ENCODE measurements at places on chromosomes 6 and 20.

DNA sequence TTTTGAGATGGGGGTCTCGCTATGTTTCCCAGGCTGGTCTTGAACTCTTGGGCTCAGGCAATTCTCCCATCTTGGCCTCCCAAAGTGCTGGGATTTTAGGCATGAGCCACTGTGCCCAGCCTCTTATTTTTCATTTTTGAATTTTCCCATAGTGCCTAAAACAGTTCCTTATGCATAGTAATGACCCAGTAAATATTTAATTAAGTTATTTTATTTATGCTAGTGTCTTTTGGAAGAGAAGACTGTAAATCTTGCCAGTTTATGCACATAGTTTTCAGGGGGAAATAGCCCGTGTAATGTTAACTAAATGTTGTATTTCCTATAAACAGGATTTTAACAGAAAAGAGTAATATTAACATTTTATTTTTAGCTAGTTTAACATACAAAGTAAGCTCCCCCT is 60.3 kb downstream of the AFG1L start:
- no peak for DNase-seq

DNA sequence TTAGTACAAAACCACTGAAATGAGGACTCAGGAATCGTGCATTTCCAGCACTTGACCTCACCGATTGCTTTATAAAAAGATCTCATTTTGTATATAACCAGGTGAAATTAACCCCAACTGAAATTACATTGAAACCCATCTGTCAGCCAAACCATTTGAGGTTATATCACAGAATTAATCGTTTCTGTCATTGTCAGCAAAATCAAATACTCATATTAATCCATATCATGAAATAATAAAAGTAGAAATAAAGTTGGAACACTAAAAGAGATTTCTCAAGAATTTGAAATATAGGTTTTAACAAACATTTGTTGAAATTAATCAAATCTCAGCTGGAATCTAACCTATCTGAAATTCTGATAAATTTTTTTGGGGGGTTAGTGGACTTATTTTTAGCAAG is 23.7 kb downstream of the KHDRBS2 start:
- no peak for DNase-seq

DNA sequence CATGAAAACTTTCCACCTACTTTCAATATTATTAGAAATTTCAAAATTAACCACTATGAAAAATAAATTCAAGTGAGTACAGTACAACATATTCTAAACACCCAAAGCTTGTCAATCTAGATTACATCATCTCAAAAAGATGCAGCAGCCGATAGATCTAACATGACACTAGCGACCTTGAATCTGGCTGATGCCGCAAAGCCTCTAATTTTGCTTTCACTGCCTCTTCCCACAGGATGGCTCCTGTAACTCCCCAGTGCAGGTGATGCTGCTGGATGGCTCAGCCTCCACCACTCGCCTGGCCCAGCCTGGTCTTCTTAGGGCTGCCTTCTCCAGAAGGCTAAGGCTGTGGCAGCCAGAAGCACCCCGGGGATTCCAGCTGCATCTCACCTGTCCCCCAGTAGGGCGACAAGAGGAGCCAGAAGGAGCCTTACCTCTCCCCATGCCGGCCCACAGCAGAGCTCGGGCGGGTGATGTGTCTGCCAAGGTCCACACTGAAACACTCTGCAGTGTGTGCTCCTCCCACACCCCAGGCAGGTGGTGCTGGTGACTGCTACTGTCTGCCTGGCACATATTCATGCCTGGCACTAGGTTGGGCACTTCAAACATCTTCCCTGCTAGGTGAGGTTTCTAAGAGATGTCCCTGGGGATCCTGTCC is 82.1 kb downstream of the SLC23A2 start:
- DNase-seq: no peak

GRCh38 chr6:38501931-38502330 is 137.8 kb downstream of the BTBD9 start:
- DNase-seq: no peak

- DNase-seq: no peak
Measured at GRCh38 chr6:170180671-170181337, 110.1 kb downstream of the DLL1 start.

DNA sequence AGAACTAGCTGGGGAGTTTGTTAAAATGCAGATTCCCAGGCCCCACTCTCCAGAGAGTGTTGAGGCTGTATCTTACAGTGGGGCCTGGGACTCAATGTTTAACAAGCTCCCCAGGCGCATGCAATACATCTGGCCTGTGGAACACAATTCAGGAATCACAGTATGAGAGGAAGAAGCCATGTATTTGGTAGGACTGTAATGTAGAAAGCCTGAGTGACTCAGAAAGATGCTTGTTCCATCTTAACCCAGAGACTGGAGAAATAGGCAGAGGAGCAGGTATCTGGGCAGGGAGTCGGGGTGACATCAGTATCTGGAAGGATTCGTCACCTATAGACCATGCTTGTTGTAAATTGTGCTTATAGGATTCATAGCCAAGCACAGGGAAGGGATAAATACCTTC is 90.5 kb downstream of the UNC5CL start:
- no peak for DNase-seq

- DNase-seq: no peak
Measured at GRCh38 chr6:129252377-129253071, 369.6 kb downstream of the LAMA2 start.

DNA sequence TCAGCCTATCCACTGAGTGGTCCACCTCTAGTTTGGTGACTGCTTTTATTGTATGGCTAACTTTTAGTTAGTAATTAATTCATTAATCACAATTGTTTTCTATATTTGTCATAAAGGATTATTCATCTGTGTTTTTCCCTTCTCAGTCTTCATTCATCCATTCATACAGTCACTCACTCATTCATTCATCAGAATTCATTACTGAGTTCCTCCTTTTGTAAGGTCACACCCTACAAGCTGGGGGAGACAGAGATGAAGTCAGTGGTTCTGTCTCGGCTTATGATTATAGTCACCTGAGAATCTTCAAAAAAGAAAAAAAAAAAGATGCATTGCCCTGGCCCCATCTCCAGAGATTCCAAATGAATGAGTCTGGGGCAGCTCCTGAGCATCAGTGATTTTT is 257.1 kb downstream of the ADGB start:
- no peak for DNase-seq

DNA sequence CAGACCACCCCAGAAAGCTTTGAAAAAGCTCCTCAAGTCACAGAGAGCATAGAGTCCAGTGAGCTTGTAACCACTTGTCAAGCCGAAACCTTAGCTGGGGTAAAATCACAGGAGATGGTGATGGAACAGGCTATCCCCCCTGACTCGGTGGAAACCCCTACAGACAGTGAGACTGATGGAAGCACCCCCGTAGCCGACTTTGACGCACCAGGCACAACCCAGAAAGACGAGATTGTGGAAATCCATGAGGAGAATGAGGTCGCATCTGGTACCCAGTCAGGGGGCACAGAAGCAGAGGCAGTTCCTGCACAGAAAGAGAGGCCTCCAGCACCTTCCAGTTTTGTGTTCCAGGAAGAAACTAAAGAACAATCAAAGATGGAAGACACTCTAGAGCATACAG is 39.6 kb downstream of the ZBTB2 start:
- DNase-seq: no peak

DNA sequence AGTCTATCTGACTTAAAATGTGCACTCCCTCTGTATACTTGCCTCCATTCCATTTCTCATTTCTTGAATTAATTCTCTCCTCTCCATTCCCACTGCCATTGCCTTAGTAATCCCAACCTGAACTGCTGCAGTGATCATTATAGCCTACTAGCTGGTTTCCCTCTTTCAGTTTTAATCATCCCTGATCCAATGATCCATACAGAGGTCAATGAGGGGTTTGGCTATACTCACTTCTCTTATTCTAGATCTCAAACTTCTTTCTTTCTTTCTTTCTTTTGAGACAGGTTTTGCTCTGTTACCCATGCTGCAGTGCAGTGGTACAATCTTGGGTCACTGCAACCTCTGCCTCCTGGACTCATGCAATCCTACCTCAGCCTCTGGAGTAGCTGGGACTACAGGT is 17.6 kb downstream of the MAP3K7 start:
- DNase-seq: no peak

DNA sequence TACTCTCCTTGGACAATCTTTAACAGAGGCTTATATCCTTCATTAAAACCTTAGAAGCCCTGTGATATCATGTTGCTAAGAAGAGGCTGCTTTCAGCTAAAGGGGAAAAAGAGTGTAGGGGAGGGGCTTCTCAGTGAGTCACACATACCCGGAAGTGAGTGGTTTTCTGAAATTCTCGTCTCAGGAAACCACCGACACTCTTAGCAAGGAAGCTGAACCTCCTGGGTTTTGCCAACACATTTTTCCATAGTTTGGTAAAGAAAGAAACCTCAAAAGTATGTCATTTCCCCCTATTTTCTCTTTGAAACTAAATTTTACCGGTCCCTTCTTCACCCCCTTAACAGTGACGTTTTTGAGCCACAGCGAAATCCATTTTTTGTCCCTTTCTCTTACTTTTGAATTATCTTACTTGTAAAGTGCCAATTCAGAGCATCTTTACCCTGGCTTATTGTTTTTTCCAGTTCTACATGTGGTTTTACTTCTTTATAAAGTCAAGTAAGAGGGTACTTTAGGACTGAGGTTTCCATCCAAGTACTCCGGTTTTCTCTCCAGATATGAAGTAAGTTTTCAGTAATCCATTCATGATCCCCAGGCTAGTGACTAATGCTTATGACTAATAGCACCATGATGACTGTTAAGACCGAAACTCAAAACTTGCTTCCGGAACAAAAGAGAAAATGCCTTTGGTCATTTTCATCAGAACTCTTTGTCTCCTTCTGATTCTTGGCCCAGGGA is 219.3 kb downstream of the ARHGAP18 start:
- no peak for DNase-seq

DNA sequence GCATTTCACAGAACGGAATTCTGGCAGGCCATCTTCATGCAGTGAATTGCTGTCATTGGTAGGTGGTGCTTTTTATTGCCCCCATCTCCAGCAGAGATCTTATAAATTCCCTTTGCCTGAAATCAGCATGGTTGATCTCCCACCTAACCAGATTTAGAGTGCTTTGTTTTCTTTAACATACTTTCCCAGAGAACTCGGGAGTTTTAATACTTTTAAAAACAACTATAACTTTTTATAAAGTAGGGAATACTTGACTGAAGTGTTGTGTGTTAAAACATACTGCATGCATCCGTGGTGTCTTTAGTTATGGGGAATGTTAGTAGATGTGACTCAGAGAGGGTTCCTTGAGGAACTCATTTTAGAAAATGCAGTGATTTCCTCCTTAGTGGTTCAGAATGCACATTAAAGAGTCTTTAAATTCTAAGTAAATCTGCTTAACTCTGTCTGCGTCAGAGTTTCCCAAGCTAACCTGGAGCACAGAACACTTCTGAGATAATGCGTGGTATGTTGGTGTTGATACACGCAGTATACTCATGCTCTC is 54.9 kb downstream of the AKAP12 start:
- DNase-seq: no peak

- no peak for DNase-seq
Measured at GRCh38 chr6:39273406-39273821, 40.8 kb downstream of the KCNK17 start.

- no peak for DNase-seq
Measured at GRCh38 chr6:14252271-14252850, 134.8 kb downstream of the CD83 start.

DNA sequence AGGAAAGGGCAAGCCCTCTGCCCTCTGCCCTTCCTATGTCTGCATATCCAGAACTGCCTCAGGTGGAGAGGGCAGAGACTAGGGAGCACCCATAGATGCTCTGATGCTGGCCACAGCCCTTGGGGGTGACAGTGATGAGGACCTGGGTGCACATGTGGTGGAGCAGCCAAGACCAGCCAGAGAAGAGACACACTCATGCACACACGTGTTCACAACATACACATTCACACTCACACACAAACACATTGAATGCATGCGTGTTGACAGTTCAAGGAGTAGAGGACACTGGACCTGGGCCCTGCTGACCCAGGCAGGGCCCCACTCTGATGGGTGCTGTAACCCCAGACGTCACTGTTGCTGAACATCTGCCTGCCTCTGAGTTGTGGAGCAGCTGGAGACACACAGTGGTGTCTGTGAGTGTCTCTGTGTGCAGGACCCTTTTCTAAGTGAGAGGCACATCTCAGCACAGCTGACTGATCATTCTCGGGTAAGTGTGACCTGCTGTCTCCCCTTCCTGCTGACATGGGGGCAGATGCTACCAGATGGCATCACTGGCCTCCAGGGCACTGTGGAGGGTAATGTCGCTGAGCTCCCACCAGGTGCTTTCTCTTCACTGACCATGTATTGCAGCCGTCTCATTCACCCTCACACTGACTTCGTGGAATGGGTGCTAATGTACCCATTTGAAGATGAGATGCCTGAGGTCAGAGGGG is 30.1 kb upstream of the MAS1L start:
- no peak for DNase-seq

GRCh38 chr6:45929421-45930361 is 86.0 kb downstream of the CLIC5 start:
- no peak for DNase-seq

DNA sequence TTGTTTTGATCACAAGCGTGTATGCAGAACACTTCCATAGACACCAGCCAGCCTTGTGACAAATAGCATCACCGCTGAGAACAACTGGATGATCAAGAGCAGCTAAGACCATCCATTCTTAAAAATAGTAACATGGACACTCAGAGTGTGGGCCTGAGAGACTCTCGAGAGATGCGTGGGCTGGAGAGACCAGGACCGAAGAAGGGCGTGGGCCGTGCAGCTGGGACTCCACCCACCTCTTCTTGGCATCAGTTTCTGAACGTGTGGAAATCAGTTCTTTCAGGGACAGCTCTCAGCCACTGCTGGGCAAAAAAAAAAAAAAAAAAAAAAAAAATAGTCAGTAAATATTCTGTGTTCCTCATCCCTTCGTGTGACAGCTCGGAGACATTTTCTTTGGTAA is 314.5 kb upstream of the CDH4 start:
- no peak for DNase-seq

- no peak for DNase-seq
Measured at GRCh38 chr6:7341989-7342742, 29.2 kb upstream of the SSR1 start.

- DNase-seq: no peak
Measured at GRCh38 chr20:19368351-19368750, 155.9 kb downstream of the SLC24A3 start.

- no peak for DNase-seq
Measured at GRCh38 chr6:55176958-55177357, 2.6 kb downstream of the HCRTR2 start.

DNA sequence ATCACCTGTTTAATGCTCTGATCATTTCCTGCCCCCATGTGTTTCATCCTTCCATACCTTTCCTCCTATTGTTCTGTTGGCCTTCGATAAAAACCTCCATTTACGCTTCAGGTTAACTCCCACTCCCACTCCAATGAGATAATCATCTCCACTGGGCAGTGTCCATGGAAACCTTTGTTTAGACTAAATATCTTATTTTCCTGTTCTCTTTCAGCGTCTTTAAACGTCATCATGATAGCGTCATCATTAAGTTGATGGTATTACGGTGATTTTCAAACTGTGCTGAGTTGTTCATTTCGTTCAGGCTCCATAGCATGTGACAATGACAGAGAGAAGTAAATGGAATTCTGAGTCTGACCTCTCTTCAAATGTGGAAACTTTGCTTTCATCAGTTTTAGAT is 970.5 kb upstream of the SLC35B3 start:
- DNase-seq: no peak

- DNase-seq: no peak
Measured at GRCh38 chr6:32192608-32193039, at the start of gene GPSM3. TSS of gene GPSM3 (minus strand) at chr6:32192643. CDS start at chr6:32192513, 130 bp downstream.

Data from substantia nigra (tissue), 51 donors.